GM06990 (cell line): ENCODE measurements at places on chromosomes 5 and 9.

DNA sequence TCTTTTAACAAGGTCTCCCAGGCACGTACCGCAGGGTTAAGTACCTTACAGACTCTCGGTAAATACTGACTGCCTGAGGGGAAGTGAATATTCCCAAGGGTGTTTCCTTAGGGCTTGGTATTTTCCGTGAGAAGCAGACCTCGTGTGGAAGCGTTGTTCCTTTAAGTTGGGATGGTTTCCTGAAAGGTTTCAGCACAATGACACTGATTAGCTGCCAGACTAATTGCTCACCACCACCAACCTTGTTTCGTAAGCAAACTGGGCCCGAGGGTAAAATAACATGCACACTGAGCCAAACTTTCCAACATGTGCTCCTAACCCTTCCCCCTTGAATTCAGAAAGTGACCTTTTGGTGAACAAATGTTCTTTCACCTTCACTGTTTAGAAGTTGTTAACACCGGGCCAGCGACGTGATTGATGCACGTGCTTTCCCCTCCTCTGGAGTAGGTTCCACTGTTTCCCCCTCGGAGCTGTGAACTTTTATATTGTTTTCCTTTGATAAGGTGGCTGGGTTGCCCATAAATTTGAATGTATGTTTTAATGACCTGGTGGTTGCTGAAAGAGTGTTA lies 128.1 kb upstream of the RPS23 start:
- no peak for DNase-seq

- DNase-seq, result no peak
Observed at GRCh38 chr9:130857864-130858738, 23.0 kb downstream of the ABL1 start.

- DNase-seq, result no peak
Observed at GRCh38 chr9:37309136-37309535, 113.4 kb upstream of the GRHPR start.

- DNase-seq, result no peak
Observed at GRCh38 chr5:2306711-2307110, 424.0 kb upstream of the IRX4 start.

DNA sequence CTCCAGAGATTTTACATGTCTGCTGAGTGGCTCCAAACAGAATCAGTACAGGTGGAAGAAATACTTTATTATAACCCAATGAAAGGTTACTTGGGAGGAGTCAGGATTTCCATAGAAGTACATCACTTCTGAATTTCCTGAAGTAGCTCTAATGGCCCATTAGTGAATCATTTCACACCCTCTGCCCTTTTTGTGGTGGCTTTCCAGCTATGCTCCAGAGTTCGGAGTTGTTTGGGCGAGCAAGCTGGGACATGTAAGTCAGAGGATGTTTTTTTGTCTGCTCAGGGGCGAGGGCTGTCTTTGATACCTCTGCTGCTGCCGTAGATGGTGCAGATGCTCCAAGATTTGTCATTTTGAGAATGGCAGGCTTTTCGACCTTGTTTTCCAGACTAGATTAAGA lies 226.1 kb downstream of the GOLPH3 start:
- DNase-seq, result no peak

- no peak for DNase-seq
Observed at GRCh38 chr5:157253547-157253946, 12.4 kb upstream of the CYFIP2 start.

DNA sequence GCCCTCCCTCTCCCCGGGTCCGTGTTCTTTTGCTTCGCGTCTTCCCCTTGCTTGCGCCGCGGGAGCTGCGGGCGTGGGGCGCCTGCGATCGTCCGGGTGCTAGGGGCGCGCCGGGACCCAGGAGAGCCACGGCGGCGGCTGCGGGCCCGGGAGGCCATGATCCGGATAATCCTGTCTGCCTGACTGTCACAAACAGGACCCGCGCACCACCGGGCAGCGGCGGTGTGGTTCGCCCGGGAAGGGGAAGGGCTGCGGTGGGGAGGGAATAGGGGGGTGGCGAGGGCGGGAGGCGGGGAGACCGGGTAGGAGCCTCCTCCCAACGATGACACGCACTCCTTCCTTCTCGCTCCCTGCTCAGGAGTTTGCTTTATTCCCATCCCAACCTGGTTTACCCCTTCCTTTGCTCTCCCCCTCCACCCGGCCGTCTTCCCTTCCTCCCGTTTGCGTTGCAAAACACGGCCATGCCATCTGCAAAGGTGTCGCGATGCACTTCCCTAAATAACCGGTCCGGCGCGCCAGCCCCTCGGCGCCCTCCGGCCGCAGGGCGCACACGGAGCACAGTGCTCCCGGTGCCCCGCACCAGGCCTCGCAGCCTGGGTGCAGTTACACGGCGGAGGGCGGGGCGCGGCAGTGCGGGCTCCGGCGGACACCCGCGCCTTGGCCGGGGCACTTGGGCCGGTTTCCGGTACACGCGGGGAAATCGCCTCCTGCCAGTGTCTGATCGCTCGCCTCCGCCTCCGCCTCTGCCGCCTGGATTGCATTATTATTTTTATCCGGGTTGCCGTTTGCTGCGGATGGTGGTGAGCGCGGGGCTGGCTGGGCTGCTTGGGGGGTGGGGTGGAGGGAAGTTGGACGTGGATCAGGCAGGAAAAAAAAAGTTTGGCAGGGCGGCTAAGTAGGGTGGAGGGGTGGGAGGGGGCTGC lies 1.5 kb downstream of the SMARCA2 start:
- DNase-seq, result peak; percentile 80

- DNase-seq, result no peak
Observed at GRCh38 chr5:1190278-1190677, 11.1 kb upstream of the SLC6A19 start.

- no peak for DNase-seq
Observed at GRCh38 chr9:85137696-85138095, 468.2 kb downstream of the NTRK2 start.

GRCh38 chr9:127411122-127411521 lies 13.1 kb upstream of the ZNF79 start:
- DNase-seq, result no peak

DNA sequence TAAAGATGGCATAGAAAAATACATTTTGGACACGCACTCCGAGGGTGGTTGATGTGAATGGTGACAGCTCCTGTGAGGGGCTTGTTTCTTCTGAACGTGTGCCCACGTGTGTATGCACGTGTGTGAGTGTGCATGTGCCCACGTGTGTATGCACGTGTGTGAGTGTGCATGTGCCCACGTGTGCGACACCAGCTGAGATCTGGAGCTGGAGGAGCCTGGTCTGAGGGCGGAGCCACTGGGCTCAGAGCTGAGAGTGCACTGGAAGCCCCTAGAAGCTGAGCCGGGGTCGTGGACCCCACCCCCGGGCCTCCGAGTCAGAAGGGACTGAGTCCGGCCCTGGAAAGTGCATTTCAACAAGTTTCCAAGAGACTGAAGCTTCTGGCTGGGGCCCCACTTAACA lies 282.5 kb upstream of the IRX4 start:
- no peak for DNase-seq

GRCh38 chr5:37316027-37316426 lies 54.9 kb downstream of the NUP155 start:
- no peak for DNase-seq

- no peak for DNase-seq
Observed at GRCh38 chr5:65984098-65984885, 57.9 kb downstream of the ERBIN start.

DNA sequence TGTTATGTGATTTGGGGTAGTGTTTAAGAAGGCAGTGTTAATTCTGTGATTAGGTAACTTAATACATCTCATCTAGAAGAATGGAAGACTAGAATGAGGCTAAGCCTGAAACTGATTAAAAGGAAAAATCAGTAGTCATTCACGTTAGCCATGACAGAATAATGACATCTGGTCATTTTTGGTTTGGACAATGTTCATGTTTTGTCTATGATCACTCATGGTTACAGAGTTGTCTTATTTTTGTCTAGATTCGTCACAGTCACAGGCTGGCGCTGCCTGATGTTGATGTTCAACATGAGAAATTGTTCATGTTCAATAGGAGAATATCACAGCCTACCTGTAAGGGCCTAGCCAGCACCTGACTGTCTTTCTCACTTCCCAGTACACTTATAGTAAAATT lies 9.5 kb upstream of the DOCK2 start:
- no peak for DNase-seq

DNA sequence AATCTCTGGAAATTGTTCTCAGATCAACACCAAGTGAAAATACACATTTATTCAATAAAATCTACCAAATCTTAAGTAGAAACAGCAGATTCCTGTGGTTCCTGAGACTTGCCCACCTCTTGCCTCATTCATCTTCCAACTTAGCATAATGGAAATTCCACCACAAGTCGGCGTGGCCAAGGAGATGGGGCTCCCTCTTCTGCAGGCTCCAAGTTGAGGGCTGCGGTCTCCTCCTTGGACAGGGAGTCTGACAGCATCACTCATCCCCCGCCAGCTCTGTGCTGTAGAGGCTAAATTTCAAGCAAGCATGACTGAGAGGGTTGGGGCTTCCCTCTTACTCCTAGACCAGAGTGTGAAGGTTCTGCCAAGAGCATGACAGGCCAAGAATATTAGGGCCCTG lies 273.7 kb downstream of the DIRAS2 start:
- no peak for DNase-seq

- no peak for DNase-seq
Observed at GRCh38 chr5:125327676-125328075, 581.2 kb upstream of the ZNF608 start.

- DNase-seq, result no peak
Observed at GRCh38 chr5:58565033-58565432, 17.8 kb upstream of the RAB3C start.

DNA sequence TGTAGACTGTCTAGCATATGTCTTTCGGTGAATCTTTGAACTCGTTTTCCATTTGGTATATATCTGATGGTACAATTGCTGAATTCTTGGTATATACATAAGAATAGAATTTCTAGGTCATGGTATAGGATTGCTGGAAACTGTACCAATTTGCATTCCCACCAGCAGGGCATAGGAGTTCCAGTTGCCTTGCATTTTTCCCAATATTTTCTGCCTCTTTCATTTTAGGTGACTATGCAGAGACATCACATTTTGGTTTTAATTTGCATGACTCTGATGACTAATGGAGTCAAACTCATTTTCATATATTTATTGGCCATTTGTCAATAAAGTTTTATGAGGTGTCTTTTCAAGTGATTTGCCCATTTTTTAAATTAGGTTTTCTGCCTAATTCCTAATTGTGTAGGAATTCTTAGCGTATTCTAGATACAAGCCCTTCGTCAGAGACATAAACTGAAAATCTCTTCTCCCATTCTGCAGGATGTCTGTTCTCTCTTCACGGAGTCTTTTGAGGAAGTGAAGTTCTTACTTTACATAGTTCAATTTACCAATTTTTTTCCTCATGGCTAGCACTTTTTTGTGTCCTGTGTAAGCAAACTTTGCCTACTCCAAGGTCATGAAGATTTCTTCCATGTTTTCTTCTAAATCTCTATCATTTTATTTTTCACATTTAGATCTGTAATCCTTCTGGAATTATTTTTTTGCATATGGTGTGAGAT lies 28.9 kb upstream of the PDCD1LG2 start:
- no peak for DNase-seq

GRCh38 chr9:89655990-89656657 lies 51.3 kb downstream of the GADD45G start:
- DNase-seq, result no peak

DNA sequence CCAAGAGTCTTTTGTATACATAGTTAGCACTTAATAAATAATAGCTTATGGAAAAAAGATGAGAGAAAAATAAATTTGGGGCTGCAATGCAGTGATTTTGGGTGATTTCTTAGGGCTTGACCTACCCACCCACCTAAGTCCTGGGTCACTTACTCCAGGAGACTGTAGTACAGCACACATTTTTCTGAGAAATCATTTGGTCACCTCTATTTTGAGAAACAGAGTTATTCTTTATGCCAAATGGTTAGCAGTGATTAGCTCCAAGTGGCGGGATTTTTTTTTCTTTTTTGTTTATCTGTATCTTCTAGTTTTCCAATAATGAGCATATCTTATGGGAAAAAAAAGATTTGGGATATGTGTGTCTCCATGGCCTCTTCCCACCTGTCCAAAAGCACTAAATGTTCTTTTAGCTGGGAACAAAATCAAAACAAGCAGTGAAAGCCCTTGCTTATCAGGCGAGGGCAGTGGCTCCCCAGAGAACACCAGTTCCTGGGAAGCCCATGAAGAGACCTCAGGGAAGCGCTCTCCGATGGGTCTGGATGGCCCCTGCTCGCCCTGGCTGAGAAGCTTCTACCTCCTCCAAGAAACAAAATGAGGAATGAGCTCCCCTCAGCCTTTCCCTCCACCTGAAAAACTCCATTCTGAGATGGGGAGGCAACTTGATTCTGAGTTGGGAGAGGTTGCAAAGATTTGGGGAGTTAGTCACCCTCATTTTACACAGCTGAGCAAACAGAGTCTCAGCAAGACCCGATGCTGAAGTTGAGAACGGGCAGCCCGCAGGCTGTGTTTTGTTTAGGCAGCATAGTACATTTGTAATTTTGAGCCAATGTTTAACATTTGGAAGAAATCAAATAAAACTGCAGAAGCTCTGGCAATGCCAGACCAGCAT lies 69.9 kb downstream of the CYFIP2 start:
- DNase-seq, result no peak

DNA sequence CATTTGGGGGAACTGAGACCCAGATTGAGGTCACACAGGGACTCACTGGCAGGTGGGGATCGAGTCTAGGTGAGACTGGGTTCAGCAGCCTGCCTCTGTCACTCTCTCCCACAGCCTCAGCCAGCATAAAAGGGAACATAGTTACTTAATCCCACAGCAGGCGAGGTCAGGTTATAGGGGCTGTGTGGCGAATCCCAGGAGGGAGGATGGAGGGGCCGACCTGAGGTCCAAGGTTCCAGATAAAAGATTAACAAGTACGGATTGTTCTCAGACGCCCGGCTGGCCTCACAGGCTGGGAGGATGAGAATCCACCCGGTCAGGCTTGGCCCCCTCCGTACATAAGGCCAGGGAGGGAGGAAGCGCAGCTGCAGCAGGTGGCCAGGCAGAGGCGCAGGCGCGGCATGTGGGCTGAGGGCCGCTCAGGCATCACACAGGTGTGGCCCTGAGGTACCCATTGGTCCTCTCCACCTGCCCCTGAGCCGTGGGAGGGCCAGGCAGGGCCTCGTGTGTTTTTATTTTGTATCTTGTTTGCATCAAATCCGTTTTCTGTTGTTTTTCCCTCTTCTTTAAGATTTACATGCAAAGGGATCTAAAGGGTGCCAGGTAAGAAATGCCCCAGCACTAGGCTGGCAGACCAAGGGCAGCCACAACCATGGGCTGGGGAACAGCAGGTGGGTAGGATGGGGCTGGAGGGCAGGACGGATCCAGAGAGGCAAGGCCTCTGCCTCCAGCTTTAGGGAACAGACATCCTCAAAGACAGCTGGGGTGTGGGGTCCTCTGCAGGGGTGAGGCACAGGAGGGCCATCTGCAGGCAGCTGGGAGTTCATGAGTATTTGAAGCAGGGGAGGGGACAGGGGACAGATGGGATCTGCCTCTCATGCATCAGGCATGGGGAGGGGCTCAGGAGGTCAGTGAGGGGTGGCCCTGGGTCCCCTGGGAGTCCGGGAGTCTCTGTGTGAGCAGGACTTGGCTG lies 3.6 kb downstream of the SUSD3 start:
- DNase-seq, result peak; percentile 85

DNA sequence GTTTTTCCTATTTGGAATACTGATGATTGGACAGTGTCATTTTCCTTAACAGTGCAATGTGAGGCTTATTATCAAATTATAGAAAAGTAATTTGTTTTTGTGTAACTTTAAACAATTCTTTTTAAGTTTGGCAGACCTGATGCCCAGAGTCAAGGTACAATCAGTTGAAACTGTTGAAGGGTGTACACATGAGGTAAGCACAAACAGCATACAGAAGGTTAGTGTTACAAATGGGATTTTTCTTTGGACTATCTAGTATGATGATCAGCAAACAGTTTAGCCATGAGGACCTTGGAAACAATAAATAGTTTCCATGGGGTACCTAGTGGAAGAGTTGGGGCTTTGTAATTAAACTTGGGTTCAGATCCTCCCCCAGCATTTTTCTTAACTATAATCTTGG lies 16.2 kb downstream of the MTREX start:
- DNase-seq, result no peak
